Astrocyte of the spinal cord (primary cell): ENCODE measurements at places on chromosomes 5 and 9.
A peak's percentile ranks its signal among the peaks of the same experiment; 100 is the strongest.

GRCh38 chr9:38112456-38112855 lies 43.4 kb upstream of the SHB start:
- DNase-seq = no peak

- no peak for DNase-seq
Measured at GRCh38 chr5:32445287-32445758, 783 bp upstream of the ZFR start.

GRCh38 chr5:113390224-113390623 lies 44.6 kb downstream of the TSSK1B start:
- DNase-seq = no peak

- no peak for DNase-seq
Measured at GRCh38 chr5:133482028-133482427, 130.3 kb downstream of the FSTL4 start.

GRCh38 chr5:137470111-137470920 lies 28.8 kb downstream of the SPOCK1 start:
- peak; percentile 97 for DNase-seq

DNA sequence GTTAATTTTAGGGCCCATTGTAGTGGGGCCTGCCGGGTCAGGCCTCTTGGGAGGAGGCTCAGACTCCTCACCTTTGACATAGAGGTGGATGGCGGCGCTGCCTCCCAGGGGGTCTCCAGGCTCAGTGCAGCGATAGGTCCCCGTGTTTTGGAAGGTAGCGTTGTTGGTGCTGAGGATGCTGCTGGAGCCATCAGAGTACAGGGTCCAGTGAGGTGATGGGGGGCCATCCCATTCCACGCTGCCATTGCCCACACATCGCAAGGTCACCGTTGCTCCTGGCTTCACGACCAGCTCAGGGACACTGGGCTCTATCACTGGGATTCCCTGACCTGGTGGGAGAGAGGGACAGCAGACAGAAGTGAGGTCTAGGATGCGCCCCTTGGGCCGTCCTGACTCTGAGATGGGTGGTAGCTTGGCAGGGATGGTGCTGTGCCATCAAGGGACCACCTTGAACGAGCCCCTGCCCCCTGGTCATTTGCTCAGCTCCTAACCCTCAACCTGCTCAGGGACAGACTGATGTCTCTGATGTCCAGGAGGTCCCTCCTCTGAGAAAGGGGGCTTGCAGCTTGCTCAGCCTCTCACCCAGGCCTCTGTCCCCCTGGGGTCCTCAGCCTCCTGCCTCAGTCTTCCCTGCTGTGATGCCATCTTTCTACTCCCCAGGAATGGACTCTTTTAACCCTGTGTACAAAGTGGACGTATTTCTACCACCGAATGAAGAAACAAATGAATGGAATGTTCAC lies 5.5 kb downstream of the CSF1R start:
- DNase-seq = no peak

- peak; percentile 61 for DNase-seq
Measured at GRCh38 chr9:127968042-127968441, 12.7 kb downstream of the EEIG1 start.

DNA sequence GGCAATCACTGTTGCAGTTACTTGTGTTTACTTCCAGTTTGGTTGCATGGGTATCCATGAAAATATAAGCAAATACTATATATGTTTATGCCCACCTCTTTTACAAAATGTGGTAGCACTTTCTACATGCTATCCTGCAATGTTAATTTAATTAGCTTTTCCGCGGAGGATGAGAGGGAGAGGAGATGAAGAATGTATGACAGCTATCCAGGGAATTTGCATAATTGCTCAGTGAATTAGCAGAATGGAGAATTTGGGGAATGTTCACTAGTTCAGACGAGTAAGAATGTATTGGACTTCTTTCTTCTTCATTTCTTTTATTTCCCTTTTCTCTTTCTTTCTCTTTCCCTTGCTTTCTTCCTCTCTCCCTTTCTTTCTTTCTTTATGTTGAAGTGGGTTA lies 140.7 kb upstream of the SLC28A3 start:
- DNase-seq = no peak

GRCh38 chr5:122110987-122111386 lies 18.4 kb upstream of the ZNF474 start:
- no peak for DNase-seq
